Left renal pelvis (tissue), 4 donors: ENCODE measurements at places on chromosomes 6 and 20. TPM values are rescaled to one million over a fixed set of nuclear protein-coding genes. Genes with fewer than 3 reads are reported as not detected.

The GABRR1 gene
- polyA plus RNA-seq, result 2.7 TPM

The ZNF334 gene
- 23.3 TPM for polyA plus RNA-seq

The BMP6 gene
- 7.6 TPM for polyA plus RNA-seq

The SCAF8 gene
- polyA plus RNA-seq, result 66.7 TPM

The MUCL3 gene
- 0.09 TPM for polyA plus RNA-seq

The PRPH2 gene
- polyA plus RNA-seq, result 6.9 TPM

The AVP gene
- not detected for polyA plus RNA-seq

The CCDC167 gene
- polyA plus RNA-seq, result 24.8 TPM

The ZNF318 gene
- 29.6 TPM for polyA plus RNA-seq

The ASXL1 gene
- 59.5 TPM for polyA plus RNA-seq

The PAK5 gene
- polyA plus RNA-seq, result 0.60 TPM

The ID4 gene
- polyA plus RNA-seq, result 41.8 TPM

The CALHM4 gene
- polyA plus RNA-seq, result 0.26 TPM

The ANKRD6 gene
- polyA plus RNA-seq, result 28.0 TPM

The TNF gene
- polyA plus RNA-seq, result 0.29 TPM

The SGK2 gene
- polyA plus RNA-seq, result 27.9 TPM

The DLK2 gene
- 1.1 TPM for polyA plus RNA-seq

The EYS gene
- 0.66 TPM for polyA plus RNA-seq

The LTB gene
- polyA plus RNA-seq, result 0.66 TPM

The GSS gene
- polyA plus RNA-seq, result 33.1 TPM

The OTOR gene
- 0.26 TPM for polyA plus RNA-seq

The SSTR4 gene
- 0.14 TPM for polyA plus RNA-seq

The PRSS35 gene
- 29.6 TPM for polyA plus RNA-seq

The ADGRB3 gene
- 1.1 TPM for polyA plus RNA-seq

The TXLNB gene
- 2.3 TPM for polyA plus RNA-seq

The RSPH4A gene
- 3.5 TPM for polyA plus RNA-seq

The HNF4A gene
- polyA plus RNA-seq, result 51.8 TPM

The KIAA0408 gene
- polyA plus RNA-seq, result 3.2 TPM

The IL17A gene
- not detected for polyA plus RNA-seq

The PROCR gene
- polyA plus RNA-seq, result 10.0 TPM

The IP6K3 gene
- 2.0 TPM for polyA plus RNA-seq

The BTBD9 gene
- 12.0 TPM for polyA plus RNA-seq

The TGM3 gene
- 0.39 TPM for polyA plus RNA-seq

The FUCA2 gene
- 61.5 TPM for polyA plus RNA-seq

The BCAS4 gene
- 4.4 TPM for polyA plus RNA-seq

The IFNGR1 gene
- polyA plus RNA-seq, result 54.8 TPM

The ERVFRD-1 gene
- 0.12 TPM for polyA plus RNA-seq

The CFAP206 gene
- polyA plus RNA-seq, result 0.37 TPM

The FAM217A gene
- polyA plus RNA-seq, result 3.5 TPM

The PSMB1 gene
- polyA plus RNA-seq, result 199 TPM

The ACOT13 gene
- 17.0 TPM for polyA plus RNA-seq

The PLEKHG1 gene
- 45.2 TPM for polyA plus RNA-seq

The GPRC6A gene
- 0.33 TPM for polyA plus RNA-seq

The RAB44 gene
- polyA plus RNA-seq, result 0.09 TPM

The BACH2 gene
- polyA plus RNA-seq, result 10.6 TPM

The QKI gene
- 159 TPM for polyA plus RNA-seq

The SDHAF4 gene
- polyA plus RNA-seq, result 11.0 TPM

The TNFRSF21 gene
- 12.2 TPM for polyA plus RNA-seq
